ENCODE measurements at places on chromosomes 5 and 9. TPM values are rescaled to one million over a fixed set of nuclear protein-coding genes. Genes with fewer than 3 reads are reported as not detected.

Gene GAS1
- total RNA-seq, result 25.8 TPM

Gene SIT1
- total RNA-seq, result 4.2 TPM

Gene BSPRY
- 1.5 TPM for total RNA-seq

Gene GABRB2
- 3.8 TPM for total RNA-seq

Gene CTSV
- total RNA-seq, result not detected

Gene SQSTM1
- 396 TPM for total RNA-seq

Gene TDRD7
- total RNA-seq, result 9.6 TPM

Gene TUSC1
- 8.8 TPM for total RNA-seq

Gene ZNF483
- total RNA-seq, result 6.4 TPM

Gene SLC6A19
- total RNA-seq, result not detected

Gene TAS2R1
- not detected for total RNA-seq

Gene PCDHB16
- total RNA-seq, result 1.3 TPM

Gene TMEM171
- not detected for total RNA-seq

Gene MCTP1
- total RNA-seq, result 28.4 TPM

Measured in heart left ventricle (tissue), 16 donors.